ENCODE measurements at places on chromosomes 5 and 9.

DNA sequence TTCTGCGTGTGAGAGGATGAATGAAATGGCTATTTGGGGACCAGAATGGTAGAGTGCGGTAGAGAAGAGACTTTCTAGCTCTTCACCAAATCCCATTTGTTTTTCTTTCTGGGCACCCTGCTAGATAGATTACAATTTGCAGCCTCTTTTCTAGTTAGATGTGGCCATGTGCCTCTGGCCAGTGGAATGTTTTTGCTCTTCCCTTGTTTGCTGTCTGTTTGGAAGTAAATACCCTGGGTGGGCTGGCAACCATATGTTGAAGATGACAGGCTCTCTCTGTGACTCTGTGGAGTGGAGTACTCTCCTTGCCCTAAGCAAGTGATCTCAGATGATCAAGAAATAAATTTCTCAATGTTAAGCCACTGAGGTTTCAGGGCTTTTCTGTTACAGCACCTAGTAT lies 12.9 kb downstream of the GNG10 start:
- DNase-seq: no peak

DNA sequence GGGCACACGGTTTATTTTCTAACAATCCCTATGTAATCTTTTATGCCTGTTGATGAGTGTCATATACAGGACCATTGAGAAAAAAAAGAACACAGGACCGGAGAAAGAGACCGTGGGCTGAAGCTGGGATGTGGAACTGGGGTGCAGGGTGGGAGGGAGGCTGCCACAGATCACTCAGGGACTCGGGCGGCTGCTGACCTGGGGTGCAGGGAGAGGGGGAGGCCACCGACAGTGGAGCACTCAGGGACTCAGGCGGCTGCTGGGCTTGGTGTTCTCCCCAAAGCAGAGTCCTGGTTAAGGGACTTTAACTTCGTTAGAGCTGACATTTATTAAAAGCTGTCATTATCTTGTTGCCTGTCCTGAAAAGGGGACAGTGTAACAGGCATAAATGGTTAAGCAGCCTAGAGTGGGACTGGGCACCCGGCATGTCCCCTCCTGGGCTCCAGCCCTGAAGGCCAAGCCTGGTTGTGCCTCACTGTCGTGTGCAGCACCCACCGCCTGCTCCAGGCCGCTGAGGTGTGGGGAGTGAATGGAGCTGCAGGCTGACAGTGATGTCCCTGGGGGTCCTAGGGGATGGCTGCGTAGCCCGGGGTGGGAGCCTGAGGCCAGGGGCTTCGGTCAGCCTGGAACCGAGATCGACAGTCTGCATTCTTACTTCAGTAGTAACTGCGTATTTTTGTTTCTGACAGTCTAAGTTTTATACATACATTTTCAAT lies 14.0 kb downstream of the NDUFS6 start:
- DNase-seq: no peak

DNA sequence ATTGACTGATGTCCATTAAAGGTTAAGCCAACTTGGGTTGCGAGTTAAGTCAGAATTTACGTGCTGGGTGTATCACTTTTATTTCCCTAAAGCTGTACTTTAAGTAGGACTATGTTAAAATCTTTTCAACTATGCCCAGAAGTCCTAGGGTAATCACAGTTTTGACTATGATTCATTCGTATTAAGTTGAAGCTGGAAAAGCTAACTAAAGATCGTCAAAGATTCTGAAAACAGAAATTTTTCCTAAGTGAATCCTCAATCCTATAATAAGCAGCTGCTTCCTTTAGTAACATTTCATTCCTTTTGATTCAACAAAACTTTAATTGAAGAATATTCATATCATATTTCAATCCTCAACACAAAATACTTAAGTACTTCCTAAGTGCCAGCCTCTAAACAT lies 460.4 kb downstream of the ACTL7B start:
- DNase-seq: no peak

- DNase-seq: no peak
Measured at GRCh38 chr9:21294364-21294774, 10.7 kb downstream of the IFNA5 start.

DNA sequence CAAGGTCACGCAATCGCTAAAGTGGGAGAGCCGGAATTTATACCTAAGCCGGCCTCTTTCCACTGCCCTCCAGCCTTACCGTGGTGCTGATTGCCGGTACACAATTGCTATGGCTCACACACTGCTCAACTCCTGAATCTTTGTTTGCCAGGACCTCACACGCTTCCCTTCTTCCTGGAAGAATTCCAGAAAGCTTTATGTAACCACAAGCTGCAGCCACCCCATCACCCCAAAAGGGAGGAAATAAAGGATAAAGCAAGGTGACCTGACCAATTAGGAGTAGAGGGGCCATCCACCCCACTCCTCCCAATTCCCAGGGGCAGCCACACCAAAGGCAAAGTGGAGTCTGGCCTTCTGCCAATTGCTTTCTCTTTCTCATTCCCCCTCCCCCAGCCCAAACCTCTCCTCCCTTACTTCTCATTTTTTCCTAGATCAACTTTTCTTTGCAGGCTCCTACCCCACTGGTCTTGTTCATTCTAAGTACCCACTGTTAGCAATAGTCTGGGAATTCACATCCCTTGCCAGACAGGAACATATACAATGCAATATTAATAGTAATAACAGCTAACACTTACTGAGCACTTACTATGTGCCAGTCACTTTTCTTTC lies 18.0 kb upstream of the CDC23 start:
- no peak for DNase-seq

- peak; percentile 82 for DNase-seq
Measured at GRCh38 chr9:755454-756381, 85.8 kb upstream of the DMRT1 start.

Measured in AG20443 (cell line).